ENCODE measurements at places on chromosomes 16 and 17. TPM values are rescaled to one million over a fixed set of nuclear protein-coding genes. Genes with fewer than 3 reads are reported as not detected.

CNGB1 gene
- 0.22 TPM for total RNA-seq

CHST4 gene
- 0.21 TPM for total RNA-seq

TMC6 gene
- total RNA-seq: 1.6 TPM

PROCA1 gene
- total RNA-seq: 8.5 TPM

NEUROD2 gene
- total RNA-seq: 0.07 TPM

ABCA10 gene
- 3.8 TPM for total RNA-seq

MYH8 gene
- total RNA-seq: under 0.01 TPM

HIC1 gene
- 14.8 TPM for total RNA-seq

SMIM5 gene
- 0.73 TPM for total RNA-seq

GAS2L2 gene
- 0.38 TPM for total RNA-seq

DPEP2 gene
- total RNA-seq: not detected

ZG16B gene
- total RNA-seq: not detected

PRSS33 gene
- 0.19 TPM for total RNA-seq

EVPLL gene
- total RNA-seq: not detected

ADCY9 gene
- 4.9 TPM for total RNA-seq

GLIS2 gene
- total RNA-seq: 10.2 TPM

CD68 gene
- total RNA-seq: 2.6 TPM

C16orf46 gene
- 5.9 TPM for total RNA-seq

SPNS2 gene
- total RNA-seq: 19.8 TPM

PTGES3L gene
- 1.9 TPM for total RNA-seq

QPRT gene
- total RNA-seq: 76.6 TPM

UBTF gene
- 77.2 TPM for total RNA-seq

CA5A gene
- total RNA-seq: 0.18 TPM

MT4 gene
- total RNA-seq: not detected

COTL1 gene
- total RNA-seq: 110 TPM

NFE2L1 gene
- total RNA-seq: 254 TPM

MYO15B gene
- total RNA-seq: 31.5 TPM

C1QTNF1 gene
- 1.2 TPM for total RNA-seq

HSDL1 gene
- 20.3 TPM for total RNA-seq

KRT9 gene
- 0.54 TPM for total RNA-seq

NXPH3 gene
- 0.97 TPM for total RNA-seq

TNS4 gene
- 0.05 TPM for total RNA-seq

CMTM2 gene
- 0.36 TPM for total RNA-seq

CFAP97D1 gene
- 0.43 TPM for total RNA-seq

ANKRD13B gene
- 24.4 TPM for total RNA-seq

KRT13 gene
- total RNA-seq: 0.57 TPM

CX3CL1 gene
- 1.1 TPM for total RNA-seq

MYH2 gene
- 0.29 TPM for total RNA-seq

VPS4A gene
- total RNA-seq: 25.3 TPM

CES3 gene
- total RNA-seq: 4.1 TPM

ITGAX gene
- total RNA-seq: 90.0 TPM

RGS11 gene
- total RNA-seq: 2.5 TPM

POLDIP2 gene
- 41.4 TPM for total RNA-seq

ARRB2 gene
- total RNA-seq: 7.0 TPM

SPATA32 gene
- not detected for total RNA-seq

LRRC36 gene
- not detected for total RNA-seq

AGRP gene
- not detected for total RNA-seq

OTOP2 gene
- 0.71 TPM for total RNA-seq
